ENCODE measurements at places on chromosomes 1 and 21.

- DNase-seq, result no peak
These were observed 117.9 kb downstream of the CD247 start for GRCh38 chr1:167400359-167400953.

DNA sequence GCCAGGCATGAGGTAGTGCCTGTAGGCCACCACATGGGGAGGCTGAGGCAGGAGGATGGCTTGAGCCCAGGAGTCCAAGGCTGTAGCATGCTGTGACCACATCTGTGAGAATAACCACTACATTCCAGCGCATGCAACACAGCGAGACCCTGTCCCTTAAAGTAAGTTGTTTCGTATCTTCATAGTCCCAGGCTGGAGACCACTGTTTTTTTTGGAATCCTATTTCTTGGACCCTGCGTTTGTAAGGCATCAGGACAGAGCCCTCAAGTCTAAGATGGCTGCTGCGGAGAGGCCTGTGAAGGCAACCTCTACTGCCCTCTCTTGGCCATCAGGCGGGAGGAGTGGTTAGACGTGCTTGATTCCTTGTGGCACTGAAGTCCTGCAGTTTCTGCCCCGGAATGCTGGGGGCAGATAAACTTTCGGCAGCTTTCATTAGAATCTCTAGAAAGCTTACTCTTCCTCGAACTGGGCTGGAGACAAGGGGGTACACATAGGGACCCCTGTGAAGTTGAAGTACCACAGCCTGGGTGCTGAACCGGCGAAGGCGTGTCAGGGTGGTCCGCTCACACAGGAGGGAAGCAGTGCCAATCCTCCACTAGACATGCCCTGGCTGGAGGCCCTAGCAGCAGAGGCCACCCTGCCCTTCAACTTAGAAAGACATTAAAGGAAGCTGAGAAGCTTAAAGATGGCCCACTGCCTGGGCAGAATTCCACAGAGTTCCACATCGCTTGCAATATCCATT lies 36.6 kb downstream of the RABIF start:
- DNase-seq, result peak; percentile 41

- no peak for DNase-seq
These were observed 33.2 kb downstream of the PACC1 start for GRCh38 chr1:212381397-212382035.

- peak; percentile 78 for DNase-seq
These were observed 1.0 kb downstream of the EGLN1 start for GRCh38 chr1:231420959-231421545.

- DNase-seq, result peak; percentile 83
These were observed 251.4 kb downstream of the FAM72C start for GRCh38 chr1:143720087-143721023.
